ENCODE measurements at places on chromosomes 16 and 17. TPM values are rescaled to one million over a fixed set of nuclear protein-coding genes. Genes with fewer than 3 reads are reported as not detected.

GRCh38 chr17:4913994-4914393, 11.1 kb upstream of the CHRNE start:
- DNase-seq, result no peak

- no peak for DNase-seq
Measured at GRCh38 chr16:57614944-57615343, 13.5 kb upstream of the ADGRG1 start.

DNA sequence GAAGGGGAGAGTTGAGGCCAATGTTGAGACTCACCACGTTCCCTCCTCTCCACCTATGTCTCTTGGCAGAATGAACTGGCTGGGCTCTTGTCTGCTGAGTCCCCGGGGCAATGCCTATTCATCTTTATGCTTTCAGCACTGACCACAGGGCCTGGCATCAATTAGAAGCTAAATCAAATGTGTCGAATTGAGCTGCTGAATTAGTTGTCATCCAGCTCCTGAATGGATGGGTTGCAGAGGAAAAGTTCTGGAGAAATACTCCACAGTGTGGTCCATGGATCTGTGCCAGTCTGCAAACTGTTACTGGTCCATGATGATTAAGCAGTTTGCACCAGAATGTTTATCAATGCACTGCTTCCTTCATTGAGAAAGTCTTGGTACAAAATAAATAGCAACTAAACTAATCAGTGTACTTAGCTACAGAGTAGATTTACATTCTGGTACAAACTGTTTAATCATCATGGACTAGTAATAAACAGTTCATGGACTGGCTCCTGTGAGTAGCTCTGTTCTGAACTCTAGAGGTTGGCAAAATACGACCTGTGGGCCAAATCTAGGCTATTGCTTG, 4.6 kb downstream of the CNGB1 start:
- DNase-seq, result no peak

GRCh38 chr17:7729816-7730215, 12.3 kb downstream of the DNAH2 start:
- no peak for DNase-seq

- no peak for DNase-seq
Measured at GRCh38 chr16:57266531-57267260, 17.8 kb downstream of the PLLP start.

DNA sequence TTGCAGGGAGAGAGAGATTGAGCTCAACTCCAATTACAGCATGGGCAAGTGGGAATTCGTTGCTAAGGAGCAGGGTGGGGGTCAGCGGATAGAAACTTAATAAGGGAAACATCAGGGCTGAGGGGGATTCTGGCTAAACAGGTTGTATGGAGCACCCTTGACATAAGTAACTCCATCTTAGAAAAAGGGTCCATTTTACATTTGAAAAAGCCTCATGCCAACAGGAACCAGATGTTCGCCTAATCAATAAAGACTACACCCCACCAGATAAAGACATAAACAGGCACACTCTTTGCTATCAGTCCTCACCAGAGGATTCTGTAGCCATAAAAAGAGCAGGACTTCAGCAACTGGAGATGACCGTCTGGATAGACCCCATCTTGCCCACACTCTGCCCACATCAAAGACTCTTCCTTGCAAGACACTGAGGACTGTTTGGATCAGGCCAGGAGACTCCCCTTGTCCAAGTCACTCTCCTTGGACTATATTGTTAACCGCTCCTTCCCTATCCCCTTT, 1.6 kb upstream of the LRRC75A start:
- no peak for DNase-seq

DNA sequence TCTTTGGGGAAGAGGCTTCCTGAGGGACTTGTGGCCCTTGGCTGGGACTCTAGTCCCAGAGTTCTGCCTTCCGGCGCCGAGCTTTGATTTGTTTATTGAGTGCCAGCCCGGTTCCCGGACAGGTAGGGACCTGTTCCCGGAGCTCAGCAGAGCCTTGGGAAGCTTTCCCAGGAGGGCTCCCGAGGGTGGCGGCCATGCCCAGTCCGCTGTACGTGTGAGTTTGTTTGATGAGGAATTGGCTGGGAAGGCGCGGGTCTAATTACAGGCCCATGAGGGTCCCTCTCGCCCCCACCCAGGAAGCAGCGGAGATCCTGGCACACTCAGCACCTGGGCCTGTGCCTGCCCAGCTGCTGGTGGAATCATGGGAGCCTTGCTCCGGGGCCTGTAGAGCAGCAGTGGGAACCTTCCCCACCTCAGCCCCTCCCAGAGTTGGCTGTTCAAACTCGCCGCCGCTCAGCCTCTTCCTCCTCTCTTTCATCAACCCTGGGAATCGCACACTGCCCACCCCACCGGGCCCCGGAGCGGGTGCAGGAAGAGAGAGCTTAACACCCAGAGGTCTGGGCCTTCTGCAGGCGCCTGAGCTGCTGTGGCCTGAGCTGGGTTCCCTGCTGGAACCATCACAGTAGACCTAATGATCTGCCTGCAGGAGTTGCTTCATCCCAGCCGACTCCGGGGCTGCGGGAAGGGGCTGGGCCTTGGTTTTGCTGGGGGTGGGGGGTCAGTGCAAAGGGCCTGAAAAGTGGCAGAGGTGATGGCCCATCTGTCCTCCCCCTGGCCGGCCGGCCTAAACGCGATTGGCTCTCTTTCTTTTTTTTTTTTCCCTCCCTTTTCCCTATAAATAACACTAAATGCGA, 313.7 kb downstream of the SEC14L1 start:
- no peak for DNase-seq

- no peak for DNase-seq
Measured at GRCh38 chr16:15046692-15047376, 9.0 kb downstream of the NTAN1 start.

GRCh38 chr16:10878328-10878643, 1.3 kb downstream of the CIITA start:
- no peak for DNase-seq

DNA sequence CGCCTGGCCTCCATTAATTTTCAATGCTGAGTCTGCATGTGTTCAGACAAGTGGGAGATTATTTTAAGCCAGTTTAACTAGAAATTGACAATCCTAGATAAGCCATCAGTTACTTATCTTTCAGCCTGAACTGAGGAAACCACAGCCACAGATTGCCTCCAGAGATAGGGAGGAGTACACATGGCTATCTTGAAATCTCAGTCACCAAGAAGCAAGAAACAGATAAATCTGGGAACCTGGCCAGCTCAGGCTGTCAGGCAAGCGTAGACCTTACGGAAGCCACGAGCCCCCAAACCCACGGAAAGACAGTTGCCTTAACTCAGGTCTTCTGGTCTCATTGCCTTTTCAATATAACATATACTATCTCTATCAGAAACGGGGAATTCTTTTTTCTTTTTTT, 2.0 kb upstream of the GLG1 start:
- no peak for DNase-seq

GRCh38 chr17:60223456-60223855, 73.7 kb downstream of the CA4 start:
- DNase-seq, result no peak

- DNase-seq, result no peak
Measured at GRCh38 chr17:71011391-71011790, 842.1 kb downstream of the KCNJ2 start.

DNA sequence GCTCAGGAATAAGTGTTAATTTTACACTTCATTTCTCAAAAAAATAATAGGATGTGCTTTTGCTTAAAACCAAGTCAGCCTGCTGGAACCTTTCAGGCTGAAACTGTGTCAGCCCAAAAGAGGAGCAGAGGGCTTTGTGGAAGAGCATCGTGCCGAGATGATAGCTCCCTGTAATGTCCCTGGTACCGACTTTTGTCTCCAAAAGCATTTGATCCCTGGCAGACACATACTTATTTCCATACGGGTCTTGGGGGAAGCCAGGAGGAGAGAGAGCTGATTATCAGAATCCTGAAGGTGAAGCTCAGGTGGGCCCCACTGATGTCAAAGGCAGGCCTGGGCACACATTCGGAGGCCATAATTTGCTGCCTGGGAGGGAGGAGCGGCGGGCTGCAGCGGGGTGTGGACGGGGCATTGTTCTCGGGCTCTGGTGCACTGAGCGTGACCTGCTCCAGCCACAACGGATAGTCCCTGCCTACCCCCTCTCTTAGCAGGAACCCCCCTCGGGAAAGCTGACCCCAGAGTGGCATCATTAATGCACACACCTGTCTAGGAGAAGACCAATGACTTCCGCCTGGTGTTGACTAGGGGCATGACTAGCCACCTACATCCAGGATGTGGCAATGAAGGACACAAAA, 155.9 kb downstream of the C16orf78 start:
- no peak for DNase-seq

DNA sequence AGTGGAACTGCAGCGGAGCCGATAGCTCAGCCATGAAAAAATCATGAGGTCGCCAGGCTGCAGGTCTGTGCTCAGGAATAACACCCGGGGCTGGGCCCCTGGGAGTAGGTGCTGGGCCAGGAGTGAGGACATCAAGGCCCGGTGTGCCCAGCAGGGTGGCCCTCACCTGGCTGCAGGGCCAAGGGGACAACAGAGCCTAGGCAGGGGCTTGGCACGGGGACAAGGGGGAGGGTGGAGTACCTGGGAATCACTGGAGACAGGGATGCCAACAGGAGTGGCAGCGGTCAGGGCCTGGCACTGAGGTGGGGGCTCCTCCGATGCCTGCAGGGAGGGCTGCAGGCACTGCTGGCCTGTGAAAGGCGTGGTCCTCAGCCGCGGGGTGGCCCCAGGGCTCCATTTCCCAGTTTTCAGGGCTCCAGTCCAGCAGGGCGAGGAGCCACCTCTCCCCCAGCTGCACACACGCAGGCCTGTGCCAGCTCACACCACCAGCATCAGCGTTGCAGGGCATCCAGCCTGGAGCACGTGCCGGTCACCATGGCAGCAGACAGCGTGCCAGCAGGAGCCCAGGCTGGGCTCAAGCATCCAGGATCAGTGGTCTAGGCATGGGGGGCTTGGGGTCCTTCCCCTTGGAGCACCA, 4.7 kb upstream of the FSCN2 start:
- no peak for DNase-seq

DNA sequence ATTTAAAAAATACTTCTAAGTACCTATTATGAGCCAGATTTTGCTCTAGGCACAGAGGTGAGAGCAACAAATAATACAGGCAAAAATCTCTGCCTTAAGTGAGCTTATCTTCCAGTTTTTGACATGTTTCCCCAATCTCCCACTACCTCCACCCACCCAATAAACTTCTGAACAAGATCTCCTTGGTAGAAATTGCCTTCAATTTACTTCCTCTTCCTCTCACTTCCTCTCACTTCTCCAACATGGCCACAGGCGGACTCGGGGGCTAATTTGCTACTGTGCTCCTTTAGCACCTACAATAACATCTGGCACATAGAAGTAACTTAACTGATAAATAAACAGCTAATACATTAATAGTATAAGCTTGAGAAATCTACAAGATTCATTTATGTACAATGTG, 82.6 kb downstream of the CACNG1 start:
- no peak for DNase-seq

DNA sequence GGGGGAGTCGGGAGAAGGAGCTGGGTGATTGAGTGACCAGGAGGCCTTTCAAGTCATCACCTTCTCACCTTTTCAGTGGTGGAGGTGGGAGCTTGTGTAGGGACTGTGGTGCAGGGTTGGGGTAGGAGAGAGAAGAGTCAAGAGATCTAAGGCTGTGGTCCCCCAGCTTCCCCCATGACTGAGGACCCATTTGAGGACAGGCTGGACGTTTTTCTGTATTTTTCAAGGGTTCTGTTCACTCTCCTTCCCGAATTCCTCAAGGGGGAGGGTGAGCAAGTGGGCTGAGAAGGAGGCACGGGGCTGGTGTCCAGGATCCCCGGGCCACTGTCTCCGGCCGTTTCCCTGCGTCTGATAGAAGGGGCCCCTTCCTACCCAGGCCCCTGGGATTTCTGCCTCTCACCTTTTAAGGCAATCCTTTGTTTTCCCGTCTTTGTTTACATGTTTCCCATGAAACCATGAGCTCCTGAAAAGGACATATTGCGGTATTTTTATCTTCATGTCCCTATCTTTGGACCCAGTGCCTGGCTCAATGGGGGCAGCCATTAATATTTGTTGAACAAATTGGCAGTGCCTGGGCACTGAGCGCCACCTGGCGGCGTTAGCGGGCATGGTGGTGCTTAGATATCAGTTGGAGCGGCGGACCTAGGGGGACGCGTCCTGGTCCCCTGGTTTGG, 9.2 kb upstream of the CD300A start:
- DNase-seq, result peak; percentile 79

DNA sequence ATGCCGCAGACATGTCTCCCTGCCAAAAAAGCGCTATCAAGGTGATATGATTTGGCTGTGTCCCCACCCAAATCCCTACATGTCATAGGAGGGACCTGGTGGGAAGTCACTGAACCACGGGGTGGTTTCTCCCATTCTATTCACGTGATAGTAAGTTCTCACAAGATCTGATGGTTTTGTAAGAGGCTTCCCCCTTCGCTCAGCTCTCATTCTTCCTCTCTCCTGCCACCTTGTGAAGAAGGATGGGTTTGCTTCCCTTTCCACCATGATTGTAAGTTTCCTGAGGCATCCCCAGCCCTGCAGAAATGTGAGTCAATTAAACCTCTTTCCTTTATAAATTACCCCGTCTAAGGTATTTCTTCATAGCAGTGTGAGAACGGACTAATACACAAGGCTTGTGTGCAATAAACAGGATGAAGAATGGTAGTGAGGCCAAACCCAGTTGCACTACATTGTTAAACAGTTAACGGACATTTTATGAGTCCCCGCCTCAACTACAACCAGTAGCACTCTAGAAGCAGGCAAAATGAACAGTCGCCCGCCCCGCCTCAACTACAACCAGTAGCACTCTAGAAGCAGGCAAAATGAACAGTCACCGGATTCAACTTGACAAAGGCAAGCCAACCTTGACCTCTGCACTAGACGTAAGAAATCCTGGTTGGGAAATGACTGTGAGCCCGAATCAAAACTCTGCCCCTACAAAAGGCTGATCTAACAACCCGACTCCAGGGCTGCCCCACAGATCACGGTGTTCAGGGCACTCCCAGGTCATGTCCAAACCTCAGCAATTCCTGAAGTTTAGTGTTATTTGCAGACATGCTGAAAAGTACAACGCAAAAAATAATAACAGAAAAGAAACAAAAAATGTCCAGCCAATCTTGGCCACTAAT, 26.3 kb downstream of the VPS53 start:
- no peak for DNase-seq

TMUB2 gene
- 19.4 TPM for total RNA-seq

KAT2A gene
- total RNA-seq, result 14.6 TPM

HLF gene
- total RNA-seq, result 18.7 TPM

ITGAL gene
- 1.8 TPM for total RNA-seq

MTMR4 gene
- 21.5 TPM for total RNA-seq

MEOX1 gene
- 15.6 TPM for total RNA-seq

SPAG5 gene
- 11.6 TPM for total RNA-seq

CTRB1 gene
- 2.1 TPM for total RNA-seq

EVPLL gene
- total RNA-seq, result not detected

GFAP gene
- total RNA-seq, result 6.2 TPM

Measured in heart left ventricle (tissue), 16 donors.